Neural progenitor cell (in vitro differentiated cells): ENCODE measurements at places on chromosomes 7 and 10.
A peak's percentile ranks its signal among the peaks of the same experiment; 100 is the strongest.

GRCh38 chr7:30159163-30159562 is 24.4 kb downstream of the MTURN start:
- no peak for DNase-seq

- DNase-seq: no peak
Observed at GRCh38 chr10:102670871-102671434, 26.7 kb downstream of the TRIM8 start.

DNA sequence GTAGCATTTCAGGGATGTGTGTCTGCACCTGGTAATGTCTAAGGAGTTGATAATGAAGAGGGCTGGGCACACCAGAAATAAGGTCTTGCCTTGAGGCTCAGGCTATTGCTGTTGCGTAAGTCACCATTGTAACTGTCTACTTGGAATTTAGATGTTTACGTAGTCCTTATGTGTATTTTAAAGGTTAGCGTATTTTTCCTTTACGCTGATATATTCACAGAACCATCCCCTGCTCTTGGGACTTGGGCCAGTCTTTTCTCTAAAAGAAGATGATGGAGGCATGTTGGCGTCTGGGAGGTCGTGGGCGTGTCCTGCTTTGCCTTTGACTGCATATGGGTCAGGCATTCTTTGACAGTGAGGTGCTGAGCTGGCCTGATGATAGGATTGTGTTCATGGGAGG is 14.7 kb downstream of the WDR37 start:
- no peak for DNase-seq

GRCh38 chr7:139403601-139404000 is 43.9 kb downstream of the LUC7L2 start:
- DNase-seq: no peak

DNA sequence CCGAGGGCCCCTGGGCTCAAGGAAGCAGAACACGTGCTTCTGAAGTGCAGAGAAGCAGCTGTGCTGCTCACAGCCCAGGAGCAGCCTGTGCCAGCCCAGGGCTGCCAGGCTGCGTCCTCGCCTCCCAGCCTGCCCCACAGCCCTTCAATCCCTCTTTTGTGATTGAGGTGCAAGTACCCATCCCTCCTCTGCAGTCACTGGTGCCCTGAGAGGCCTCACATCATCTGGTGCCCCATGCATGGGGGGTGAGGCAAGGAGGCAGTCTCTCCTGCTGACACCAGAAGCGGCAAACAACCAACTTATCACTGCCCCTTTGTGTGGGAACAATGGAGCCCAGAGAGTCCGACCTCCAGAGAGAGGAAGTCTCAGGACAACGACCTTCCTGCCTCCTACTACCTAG is 49.8 kb upstream of the FGFR2 start:
- peak; percentile 52 for DNase-seq

- DNase-seq: no peak
Observed at GRCh38 chr10:128013626-128014025, 106.7 kb downstream of the PTPRE start.

GRCh38 chr7:24500599-24500998 is 72.7 kb upstream of the PALS2 start:
- DNase-seq: no peak

DNA sequence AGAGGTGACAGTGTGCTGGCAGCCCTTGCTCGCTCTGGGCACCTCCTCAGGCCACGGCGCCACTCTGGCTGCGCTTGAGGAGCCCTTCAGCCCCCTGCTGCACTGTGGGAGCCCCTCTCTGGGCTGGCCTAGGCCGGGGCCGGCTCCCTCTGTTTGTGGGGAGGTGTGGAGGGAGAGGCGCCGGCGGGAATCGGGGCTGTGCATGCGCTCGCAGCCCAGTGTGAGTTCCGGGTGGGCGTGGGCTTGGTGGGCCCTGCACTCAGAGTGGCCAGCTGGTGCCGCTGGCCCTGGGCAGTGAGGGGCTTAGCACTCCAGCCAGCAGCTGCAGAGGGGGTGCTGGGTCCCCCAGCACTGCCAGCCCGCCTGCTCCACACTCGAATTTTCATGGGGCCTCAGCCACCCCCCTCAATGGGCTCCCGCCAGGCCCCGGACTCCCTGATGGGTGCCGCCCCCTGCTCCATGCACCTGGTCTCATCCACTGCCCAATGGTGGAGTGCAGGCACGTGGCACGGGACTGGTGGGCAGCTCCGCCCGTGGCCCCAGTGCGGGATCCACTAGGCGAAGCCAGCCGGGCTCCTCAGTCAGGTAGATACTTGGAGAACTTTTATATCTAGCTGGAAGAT is 96.7 kb upstream of the BET1 start:
- no peak for DNase-seq

GRCh38 chr7:14521183-14521582 is 381.4 kb downstream of the DGKB start:
- DNase-seq: no peak

DNA sequence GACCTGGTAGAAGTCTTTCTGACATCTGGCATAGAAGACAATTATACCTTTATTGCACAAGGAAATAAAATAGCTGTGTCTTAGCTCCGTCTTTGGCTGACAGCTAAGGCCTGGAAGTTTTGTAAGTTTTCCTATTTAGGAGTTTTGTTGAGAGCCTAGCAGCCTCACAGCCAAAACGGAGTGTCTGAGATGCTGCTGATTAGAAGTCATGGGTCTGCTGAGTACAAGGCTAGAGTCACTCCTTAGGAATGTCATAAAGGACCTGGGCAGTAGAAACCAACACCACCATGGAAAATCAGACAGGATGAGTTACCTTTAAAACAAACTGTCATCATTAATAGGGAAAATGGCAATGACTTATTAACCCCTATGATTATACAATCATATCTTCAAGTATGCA is 442.5 kb downstream of the KCNMA1 start:
- DNase-seq: no peak

- no peak for DNase-seq
Observed at GRCh38 chr7:86970986-86971385, 88.5 kb downstream of the ELAPOR2 start.
